ENCODE measurements at places on chromosomes 12 and 14.

- no peak for DNase-seq
Measured at GRCh38 chr12:105850103-105850968, 288.4 kb downstream of the NUAK1 start.

- DNase-seq = peak; percentile 84
Measured at GRCh38 chr12:95608252-95609033, 57.2 kb upstream of the USP44 start.

- peak; percentile 20 for DNase-seq
Measured at GRCh38 chr12:57483466-57483865, 3.8 kb upstream of the ARHGAP9 start.

- no peak for DNase-seq
Measured at GRCh38 chr12:14845350-14845750, 2.0 kb upstream of the ART4 start.

DNA sequence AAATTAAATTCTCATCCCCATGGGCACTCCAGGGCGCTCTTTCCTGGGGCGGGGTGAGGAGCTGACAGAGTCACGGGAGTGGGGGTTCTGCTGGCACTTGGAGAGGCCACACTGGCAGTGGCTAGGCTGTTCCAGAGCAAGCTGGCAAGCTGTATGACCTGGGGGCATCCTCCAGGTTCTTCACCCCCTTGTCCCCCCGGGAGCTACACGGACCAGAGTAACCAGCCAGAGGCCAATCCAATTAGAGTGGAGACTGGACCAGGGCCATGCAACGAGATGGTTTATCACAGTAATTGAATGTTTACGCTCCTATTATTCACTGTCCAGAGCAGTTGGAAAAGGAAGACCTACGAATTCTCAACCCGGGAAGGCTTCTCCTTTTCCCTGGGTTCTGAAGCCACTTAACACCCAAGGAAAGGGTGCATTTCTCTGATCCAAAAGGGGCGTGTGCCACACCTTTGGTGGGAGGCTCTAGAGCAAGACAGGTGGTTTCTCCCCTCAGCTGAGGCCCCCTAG is 43.8 kb upstream of the PNMA1 start:
- DNase-seq = no peak

- DNase-seq = no peak
Measured at GRCh38 chr12:50992819-50993218, 33.4 kb downstream of the SLC11A2 start.

DNA sequence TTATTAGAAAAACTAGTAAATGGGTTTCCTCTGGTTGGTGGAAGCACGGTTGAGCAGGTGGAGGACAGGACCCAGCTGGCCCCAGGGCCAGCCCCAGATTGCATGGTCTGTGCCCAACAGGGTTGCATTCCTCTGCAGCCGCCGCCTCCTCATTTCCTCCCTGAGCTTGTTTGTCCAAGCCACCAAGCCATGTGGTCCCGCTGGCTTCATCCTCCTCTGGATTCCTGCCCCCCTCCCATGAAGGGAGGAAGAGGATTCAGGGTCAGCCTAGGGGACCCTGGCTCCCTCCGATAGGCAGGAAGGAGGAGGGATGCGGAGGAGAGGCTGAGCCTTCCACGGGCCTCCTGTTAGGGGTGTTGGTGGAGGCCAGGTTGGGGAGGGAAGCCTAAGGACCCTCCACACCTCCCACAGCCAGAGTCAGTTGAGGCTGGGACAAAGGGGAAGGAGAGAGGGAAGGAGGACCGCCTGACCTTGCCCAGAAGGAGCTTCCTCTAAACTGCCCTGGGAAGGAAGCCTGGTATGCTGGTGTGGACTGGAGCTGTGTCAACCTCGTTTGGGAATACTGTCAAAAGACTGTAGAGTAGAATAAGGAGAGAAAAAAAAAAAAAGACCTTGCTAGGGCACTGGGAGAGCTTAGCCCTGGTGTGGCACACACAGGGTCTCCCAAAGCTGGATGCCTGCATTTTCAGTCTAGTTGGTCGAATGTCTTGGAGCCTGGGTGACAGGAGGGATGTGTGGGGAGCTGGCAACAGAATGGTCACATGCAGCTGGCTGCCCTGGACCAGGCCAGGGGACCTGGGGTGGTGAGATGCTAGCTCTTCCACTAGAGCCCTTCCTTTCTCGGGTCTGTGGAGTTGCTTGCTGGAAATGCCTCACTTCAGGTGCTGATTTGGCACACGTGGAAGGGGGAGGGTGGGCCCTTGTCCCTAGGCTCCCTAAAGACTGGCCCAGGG is 42.4 kb downstream of the PLEKHG3 start:
- DNase-seq = no peak

- DNase-seq = no peak
Measured at GRCh38 chr14:51691176-51691575, 39.5 kb downstream of the FRMD6 start.

DNA sequence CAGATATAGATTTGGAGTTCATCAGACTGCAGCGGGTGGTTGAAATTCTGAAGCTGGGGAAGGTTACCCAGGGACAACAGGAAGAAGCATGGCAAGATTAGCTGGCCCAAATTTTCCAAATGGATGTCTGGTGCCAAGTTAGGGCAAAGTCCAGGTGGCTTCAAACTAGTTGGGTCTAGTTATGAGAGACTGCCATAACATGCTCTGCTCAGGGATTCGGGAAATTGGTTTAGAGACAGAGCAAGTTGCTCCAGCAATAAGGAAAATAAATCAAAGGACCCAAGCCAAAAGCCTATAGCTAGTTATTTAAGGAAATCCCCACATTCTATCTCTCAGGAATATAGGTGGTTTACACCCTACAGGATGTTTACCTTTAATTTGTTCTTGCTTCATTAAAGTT is 125.7 kb upstream of the BTG1 start:
- no peak for DNase-seq

DNA sequence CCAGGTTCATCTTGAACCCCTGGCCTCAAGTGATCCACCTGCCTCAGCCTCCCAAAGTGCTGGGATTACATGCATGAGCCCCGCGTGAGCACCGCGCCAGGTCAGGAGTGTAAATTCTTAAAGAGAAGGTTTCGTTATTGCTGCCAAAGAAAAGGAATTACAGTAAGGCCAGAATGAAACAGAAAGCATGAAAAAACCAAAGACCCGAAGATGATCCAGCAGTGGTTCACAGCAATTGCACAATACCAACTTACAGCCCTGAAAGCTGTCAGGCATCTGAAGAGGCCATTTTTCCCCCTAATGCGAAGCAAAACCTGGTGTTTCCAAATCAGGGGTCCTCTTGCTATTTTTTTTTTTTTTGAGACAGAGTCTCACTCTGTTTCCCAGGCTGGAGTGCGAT is 10.3 kb downstream of the RBM23 start:
- DNase-seq = no peak

DNA sequence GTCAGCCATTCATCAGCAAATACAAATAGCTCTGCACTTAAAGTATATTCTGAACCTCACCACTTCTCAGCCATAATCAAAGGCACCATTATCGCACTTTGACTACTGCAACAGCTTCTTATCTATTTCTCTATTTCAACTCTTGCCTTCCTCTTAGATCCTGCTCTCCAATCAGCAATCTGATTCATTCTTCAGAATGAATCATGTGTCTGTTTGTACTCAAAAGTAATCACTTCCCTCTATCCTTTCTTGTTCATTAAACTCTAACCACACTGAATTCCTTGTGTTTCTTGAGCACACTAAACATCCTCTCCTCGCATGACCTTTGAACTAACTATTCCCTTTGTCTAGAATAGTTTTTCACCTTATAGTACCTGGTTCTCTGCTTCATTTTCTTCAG is 12.8 kb upstream of the OR4E1 start:
- DNase-seq = no peak

DNA sequence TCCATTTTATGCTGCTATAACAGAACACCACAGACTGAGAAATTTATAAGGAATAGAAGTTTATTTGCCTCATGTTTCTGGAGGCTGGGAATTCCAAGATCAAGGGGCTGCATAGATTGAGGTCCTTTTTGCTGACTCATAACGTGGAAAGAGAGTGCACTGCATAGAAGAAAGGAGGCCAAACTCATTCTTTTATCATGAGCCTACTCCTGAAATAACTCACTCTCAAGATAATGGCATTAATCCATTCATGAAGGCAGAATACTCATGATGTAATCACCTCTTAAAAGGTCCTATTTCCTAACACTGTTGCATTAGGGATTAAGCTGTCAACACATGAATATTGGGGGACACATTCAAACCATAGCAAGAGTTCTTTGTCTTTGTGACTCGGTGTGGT is 60.0 kb upstream of the FBXO33 start:
- DNase-seq = peak; percentile 73

GRCh38 chr14:77897374-77897773 is 97.5 kb downstream of the ADCK1 start:
- DNase-seq = no peak

GRCh38 chr14:90442388-90442787 is 45.6 kb downstream of the CALM1 start:
- DNase-seq = no peak

DNA sequence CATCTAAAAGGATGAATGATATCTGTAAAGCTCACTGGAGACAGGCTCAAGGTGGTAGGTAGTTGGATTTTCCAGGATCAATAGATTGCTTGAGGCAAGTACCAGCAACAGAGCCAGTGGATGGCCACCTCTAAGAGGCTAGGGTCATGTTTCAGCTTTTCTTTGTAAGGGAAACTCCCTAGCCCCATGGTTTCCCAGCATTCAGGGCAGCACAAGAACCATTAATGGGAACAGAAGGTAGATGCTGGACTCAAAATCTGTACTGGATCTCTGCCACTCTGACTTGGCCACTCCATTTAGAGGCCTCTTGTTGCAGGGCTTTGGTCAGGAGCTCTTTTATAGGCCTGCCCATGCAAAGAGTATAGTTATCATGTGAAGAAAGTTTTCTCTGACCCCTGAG is 76.1 kb upstream of the DYRK2 start:
- DNase-seq = no peak

GRCh38 chr12:28698553-28698952 is 450.5 kb upstream of the FAR2 start:
- DNase-seq = no peak

- peak; percentile 71 for DNase-seq
Measured at GRCh38 chr14:32073537-32074189, 3.4 kb upstream of the ARHGAP5 start.

DNA sequence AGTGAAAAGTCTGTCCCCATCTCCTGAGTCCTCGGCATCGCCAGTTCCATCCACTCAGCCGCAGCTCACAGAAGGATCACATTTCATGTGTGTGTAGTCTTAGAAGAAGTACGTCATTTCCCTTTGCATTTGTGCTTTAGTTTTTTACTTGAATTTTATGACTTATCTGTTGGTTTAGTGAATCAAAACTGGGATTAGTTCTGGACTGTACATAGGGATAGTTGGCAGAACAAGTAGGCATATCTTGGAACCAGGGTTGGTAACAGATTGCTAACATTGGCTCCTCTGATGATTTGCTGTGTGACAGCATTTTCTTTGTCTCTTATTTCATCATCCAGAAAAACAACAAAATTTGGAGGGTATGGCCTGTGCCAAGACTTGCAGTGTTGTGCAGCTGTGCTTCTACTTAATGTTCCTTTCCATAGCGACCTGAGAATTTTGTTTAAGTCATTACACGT is 69.6 kb upstream of the AEBP2 start:
- DNase-seq = peak; percentile 66

- DNase-seq = no peak
Measured at GRCh38 chr12:14612898-14613445, 45.3 kb upstream of the PLBD1 start.

DNA sequence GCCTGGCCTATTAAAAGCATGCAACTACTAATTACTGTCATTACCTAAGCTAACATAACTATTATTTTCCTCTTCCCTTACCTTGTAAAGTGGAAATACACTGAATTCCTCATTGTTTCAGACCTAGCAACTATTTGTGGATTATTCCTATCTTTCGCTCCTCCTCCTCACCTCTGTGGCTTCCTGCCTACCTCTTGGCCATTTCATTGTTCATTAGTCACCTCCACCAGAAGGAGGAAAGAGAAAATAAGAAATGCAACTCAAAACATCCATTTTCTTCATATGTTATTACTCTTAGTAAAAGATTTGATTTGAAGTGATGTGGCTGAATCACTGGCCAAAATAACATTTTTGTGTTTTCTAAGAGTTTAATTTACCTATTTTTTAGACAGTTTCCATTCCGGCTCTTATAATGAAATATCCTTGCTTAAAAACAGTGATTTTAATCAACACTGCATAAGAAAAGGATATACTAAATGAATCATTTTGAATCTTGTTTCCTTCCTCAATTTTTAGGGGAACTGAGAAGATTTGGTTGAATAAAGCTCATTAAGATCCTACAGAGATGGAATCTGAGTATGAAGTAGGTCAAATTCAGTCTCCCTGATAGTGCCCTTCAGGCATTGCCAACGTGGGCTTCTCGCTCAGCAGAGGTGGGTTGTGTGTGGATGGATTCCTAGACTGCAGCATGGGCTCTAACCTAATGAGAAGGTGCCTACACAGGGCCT is 27.6 kb upstream of the ARHGAP5 start:
- DNase-seq = no peak

GRCh38 chr12:52920937-52921336 is 16.1 kb upstream of the KRT8 start:
- no peak for DNase-seq

GRCh38 chr12:53744751-53745150 is 7.0 kb downstream of the CISTR start:
- no peak for DNase-seq

- no peak for DNase-seq
Measured at GRCh38 chr12:117333331-117333881, 28.0 kb downstream of the NOS1 start.

DNA sequence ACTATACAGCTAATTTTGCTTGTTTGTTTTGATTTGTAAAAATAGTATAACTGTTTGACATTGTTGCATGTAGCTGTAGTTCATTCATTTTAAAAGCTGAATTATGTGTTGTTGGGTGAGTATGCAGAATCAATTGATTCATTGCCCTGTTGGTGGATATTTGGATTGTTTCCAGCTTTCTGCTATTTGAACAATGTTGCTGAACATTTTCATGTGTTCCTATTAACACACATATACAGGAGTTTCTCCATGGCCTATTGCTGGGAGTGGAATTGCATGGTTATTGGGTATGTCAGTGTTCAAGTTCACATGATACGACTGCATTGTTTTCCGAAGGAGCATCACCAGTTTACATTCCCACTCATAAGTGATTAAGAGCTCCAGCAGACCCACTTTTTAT is 75.3 kb downstream of the SRGAP1 start:
- no peak for DNase-seq

- DNase-seq = no peak
Measured at GRCh38 chr14:32332415-32333316, 3.6 kb downstream of the AKAP6 start.

- no peak for DNase-seq
Measured at GRCh38 chr14:69235708-69236107, 24.2 kb upstream of the GALNT16 start.

DNA sequence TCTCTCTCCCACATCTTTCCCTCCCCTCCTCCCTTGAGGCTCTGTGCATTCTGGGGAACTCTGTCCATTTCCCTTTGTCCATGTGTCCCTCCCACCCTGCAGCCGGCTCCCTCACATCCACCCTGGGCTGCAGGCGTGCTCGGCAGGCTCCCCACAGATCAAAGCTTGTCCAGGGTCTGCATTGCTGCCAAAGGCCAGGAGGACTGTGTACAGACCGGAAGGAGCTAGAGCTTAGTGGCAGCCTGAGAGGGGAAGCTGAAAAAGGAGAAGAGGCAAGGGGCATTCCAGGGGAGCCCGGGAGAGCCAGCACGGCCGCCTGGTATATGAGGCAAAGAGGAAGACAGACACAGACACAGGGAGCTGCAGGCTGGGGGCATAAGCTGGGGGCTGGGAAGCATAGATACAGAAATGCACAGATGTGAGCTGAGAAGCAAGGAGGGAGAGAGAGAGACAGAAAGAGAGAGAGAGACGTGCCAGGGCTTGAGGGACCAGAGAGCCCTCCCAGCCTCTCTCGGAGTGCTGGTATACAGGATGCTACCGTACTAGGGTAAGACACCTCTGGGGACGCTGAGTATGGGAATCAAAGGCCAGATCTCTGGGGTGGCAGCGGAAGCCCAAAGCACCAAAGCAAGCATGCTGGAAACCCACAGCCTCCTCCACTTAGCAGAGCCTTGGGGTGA is 3.3 kb downstream of the CD4 start:
- no peak for DNase-seq

Measured in AG09309 (cell line).